ENCODE measurements at places on chromosomes 4 and X.
A peak's percentile ranks its signal among the peaks of the same experiment; 100 is the strongest.

DNA sequence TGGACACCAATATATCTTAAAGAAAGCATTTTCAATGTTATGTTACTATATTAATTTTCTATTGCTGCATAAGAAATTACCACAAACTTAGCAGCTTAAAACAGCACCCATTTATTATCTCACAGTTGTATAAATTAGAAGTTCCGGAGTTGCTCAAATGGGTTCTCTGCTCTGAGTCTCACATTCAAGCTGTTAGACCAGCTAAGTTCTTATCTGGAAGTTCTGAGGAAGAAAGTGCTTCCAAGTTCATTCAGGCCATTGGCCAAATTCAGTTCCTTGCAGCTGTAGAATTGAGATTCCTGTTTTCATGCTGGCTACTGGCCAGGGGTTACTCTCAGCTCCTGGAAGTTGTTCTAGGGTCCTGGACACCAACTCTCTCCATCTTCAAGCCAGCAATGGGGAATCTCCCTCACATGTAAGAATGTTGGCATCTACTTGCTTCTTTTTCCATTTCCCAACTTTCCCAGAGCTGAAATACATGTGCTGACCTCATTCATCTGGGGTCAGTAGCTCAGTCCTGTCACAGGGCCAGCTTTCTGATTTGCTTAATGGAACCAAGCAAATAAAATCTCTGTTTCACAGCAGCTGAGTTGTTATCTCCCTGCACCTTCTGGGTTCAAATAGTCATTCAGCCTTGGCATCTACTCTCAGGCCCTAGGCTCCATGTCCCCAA is 99.6 kb upstream of the INTU start:
- peak; percentile 79 for DNase-seq

GRCh38 chrX:136585262-136585661 is 53.2 kb downstream of the VGLL1 start:
- DNase-seq: no peak

- DNase-seq: no peak
These were observed 34.5 kb downstream of the GALNTL6 start for GRCh38 chr4:171847751-171848150.

GRCh38 chr4:173325007-173325736 is 9.0 kb downstream of the HMGB2 start:
- DNase-seq: no peak

DNA sequence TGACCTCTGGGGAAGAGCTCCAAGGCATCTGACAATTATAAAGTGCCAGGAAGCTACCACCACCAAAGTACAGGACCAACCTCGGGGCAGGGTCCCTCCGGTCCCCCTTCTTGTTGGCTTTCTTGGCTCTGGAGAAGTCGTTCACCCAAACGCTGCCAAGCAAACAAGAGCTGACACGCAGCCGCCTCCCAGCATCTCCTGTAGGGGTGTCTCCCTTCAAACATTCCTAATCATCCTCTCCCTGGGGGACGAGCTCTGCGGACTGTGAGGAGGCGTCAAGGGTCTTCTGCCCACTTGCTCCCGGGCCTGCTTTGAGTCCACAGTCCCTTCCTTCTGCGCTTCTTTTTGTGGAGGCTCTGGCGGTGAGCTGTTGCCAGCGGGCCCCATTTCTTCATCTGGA is 158.9 kb upstream of the MAB21L2 start:
- no peak for DNase-seq

DNA sequence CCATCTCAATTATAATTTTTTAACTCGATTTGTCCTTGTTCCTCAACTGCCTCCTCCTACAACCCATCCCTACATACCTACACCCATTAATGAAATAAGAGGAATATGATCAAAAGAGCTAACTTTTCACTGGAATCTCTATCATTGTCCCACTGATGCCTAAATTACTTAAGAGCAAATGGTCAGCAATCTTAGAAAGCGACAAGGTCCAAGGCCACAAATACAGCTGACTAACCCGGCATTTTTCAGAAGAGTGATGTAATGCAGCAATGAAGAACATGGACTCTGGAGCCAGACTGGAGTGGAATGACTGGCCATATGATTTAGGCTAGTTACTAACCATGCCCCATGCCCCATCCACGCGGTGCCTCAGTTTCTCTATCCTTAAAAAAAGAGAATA is 56.2 kb downstream of the PPA2 start:
- DNase-seq: no peak

DNA sequence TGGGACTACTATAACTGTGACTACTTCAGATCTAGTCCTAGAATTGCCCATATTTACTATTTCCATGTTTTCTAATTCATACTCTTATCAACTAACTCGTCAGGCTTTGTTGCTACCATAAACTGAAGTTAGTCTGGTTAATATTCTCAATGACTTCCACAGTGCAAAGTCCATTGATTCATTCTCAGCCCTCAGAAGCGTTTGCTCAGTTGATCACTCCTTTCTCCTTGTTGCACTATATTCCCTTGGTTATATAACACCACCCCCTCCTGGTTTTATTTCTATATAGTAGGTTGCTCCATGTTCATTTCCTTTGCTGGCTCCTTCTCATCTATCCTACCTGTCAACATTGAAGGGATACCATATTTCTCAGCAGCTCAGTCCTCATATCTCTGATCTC is 27.2 kb upstream of the SLC6A14 start:
- DNase-seq: no peak

GRCh38 chr4:81574991-81575390 is 103.3 kb upstream of the RASGEF1B start:
- DNase-seq: no peak

GRCh38 chr4:159269116-159269515 is 166.2 kb downstream of the RAPGEF2 start:
- DNase-seq: no peak

DNA sequence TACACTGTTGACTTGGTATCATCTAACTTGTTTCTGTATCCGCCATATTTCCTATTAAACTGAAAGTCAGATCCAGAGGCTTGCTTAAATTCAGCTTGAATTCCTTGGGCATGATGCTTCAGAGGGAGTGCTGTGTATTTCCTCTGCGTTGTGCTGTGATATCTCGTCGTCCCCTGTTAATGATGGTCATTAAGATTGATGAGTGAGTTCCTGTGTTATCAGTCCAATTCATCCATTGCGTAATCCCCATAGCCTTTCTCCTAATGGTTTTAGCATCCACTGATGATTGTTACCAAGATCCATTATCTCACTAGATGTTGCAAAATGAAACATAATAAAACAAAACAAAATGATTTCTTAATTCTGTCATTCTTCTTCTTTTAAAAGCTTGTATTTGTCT is 31.3 kb upstream of the CHM start:
- DNase-seq: no peak

DNA sequence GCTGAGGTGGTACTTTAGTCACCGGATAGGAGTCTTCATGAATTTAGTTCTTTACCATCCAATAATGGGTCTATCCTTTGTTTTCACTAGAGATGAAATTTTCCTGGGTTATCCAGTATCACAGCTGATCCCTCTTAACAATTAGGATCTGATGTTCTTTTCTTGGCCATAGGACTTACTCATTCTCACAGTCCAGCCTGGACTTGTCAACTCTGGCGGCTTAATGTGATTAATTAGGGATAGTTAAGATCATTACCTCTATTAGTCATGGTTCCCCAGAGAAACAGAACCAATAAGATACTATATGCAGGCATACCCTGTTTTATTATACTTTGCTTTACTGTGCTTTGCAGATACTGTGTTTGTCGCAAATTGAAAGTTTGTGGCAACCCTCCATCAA is 272.7 kb upstream of the FAT4 start:
- peak; percentile 36 for DNase-seq

DNA sequence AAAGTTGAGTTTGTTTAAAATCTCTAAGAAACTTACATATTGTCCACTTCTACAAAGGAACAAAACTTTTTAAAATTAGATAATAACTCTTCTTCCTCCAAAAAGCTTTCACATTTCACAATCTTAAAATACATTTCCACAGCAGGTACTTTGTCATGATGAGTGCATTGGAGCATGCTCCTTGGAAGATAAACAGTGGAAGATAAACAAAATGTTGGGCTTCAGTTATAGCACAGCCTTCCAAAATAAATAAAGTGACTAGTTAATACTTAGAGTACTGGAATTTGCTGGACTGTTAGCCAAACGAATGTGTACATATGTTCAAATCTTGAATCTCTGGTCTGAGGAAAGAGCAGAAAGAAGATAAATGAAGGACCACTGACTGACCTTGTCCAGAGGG is 54.9 kb upstream of the PDE5A start:
- peak; percentile 75 for DNase-seq

GRCh38 chr4:40288566-40288965 is 46.6 kb upstream of the CHRNA9 start:
- no peak for DNase-seq

DNA sequence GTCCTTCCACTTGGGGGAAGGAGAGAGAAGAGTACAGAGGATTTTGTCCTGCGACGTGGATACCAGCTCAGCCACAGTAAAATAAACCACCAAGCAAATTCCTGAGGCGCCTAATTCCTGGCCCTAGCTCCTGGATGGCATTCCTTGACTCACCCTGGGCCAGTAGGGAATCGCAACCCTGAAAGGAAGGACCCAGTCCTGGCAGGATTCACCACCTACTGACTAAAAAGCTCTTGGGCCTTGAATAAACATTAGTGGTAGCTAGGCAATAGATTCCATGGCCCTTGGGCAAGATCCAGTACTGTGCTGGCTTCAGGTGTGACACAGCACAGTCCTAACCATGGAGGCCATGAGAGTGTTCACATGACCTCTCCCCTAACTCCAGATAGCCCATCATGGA is 45.6 kb downstream of the GABRA3 start:
- no peak for DNase-seq

DNA sequence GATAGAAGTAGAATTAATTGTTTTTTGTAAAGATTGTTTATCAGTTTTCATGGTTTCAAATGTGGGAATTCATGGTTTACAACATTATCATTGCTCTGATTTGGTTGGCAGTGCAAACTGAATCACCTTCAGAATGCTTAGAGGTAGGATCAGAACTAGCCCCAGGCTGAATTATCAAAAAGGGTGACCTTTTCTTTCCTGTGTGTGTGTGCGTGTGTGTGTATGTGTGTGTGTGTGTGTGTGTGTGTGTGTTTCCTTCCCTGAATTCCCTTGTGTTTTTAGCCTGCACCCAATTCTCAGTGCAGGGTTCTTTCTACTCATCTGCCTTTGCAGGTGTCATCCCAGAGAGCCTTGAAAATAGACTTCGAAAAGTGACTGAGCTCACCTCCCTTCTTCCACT is 125.0 kb downstream of the BMPR1B start:
- DNase-seq: no peak

DNA sequence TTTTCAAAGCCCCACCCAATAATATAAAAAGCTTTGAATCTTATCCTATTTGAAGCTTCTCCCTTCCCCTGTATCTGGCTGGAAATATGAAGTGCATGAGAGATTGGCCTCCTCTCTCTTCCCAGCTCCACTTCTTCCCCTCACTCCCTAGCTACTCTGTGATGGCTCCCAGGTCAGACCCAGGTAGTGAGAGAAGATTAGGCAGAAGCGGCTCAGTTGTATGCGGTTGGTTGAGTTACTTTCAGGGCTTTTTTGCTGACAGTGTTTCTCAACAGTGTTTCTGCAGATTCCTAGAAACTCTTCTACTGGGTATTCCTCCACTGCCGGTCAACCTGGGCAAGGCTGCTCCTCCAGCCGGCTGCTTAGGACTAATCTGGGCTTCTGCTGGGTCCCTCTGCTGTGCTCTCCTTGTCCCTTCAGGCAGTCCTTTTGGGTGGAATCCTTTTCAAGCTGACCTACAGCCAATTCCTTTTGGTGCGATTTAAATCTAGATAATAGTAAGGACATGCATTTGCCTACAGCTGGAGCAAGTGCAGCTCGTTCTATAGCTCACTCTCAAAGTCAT is 87.4 kb upstream of the SLC7A11 start:
- no peak for DNase-seq

Measured in mesenchymal stem cell (in vitro differentiated cells and primary cell).